ENCODE measurements at places on chromosomes 5 and 9. TPM values are rescaled to one million over a fixed set of nuclear protein-coding genes. Genes with fewer than 3 reads are reported as not detected.

DNA sequence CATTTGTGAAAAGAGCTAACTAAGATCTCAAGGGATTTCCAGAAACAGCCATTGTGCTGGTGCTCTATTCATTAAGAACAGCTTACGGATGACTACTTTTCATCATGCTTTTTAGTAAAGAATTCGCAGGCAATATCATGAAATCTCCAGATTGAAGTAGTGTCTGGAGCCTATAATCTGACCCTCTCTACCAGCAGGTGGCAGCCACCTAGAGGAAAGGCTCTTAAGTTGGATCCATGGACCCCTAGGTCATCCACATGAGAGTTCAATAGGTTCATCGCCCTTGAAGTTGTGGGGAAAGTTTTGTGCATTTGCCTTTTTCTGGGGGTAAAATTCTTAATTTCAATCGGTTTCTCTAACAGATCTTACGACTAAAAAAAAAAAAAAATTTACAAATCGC is 82.3 kb downstream of the SLC1A3 start:
- DNase-seq: peak; percentile 46

DNA sequence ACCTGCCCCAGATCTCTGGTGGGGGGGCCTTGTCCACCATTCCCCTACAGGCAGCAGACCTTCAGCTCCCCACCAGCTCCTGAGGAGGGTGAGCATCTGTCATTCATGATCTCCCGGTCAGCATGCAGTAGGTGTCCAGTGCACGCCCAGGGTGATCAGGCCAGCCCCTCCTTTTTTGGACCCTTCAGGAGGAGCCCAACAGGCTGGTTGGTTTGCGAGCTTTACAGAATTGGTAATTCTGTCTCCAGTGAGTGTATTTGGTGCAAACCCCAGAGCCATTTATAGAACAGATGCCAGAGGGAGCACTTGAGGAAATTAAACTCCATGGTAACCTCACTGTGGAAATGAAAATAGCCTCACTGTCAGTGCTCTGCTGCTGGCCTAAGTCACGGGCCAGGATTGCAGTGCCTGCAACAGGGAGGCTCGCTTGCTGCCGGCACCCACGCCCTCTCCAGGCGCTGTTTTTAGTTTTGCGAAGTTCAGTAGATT is 23.4 kb downstream of the WNK2 start:
- no peak for DNase-seq

GRCh38 chr5:82465235-82465634 is 187.1 kb upstream of the RPS23 start:
- no peak for DNase-seq

DNA sequence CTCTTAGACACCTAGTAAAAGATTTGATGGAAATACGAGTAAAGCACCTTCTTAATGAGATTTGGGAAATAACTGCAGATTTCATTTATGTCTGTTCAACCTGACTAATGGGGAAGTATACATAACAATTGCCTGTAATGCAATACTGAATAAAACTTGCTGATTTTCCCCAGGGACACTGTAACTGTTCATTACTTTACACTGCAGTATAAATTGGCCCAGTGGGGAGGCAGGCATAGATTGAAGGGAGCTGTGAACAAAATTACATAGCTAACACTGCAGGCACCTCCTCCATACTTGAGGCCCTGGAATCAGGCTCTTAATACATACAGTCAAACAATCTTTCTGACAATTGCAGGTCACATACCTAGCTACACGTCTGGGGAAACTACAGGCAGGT is 216.2 kb downstream of the PTPRD start:
- no peak for DNase-seq

- DNase-seq: peak; percentile 18
These were observed 31.8 kb upstream of the FOXB2 start for GRCh38 chr9:76987594-76988200.

GRCh38 chr5:32369542-32370155 is 56.9 kb upstream of the MTMR12 start:
- no peak for DNase-seq

The RNF208 gene
- 1.3 TPM for total RNA-seq

The FCN2 gene
- not detected for total RNA-seq

The BAAT gene
- total RNA-seq: not detected

The GADD45G gene
- total RNA-seq: 7.3 TPM
